ENCODE measurements at places on chromosomes 16 and 17.

DNA sequence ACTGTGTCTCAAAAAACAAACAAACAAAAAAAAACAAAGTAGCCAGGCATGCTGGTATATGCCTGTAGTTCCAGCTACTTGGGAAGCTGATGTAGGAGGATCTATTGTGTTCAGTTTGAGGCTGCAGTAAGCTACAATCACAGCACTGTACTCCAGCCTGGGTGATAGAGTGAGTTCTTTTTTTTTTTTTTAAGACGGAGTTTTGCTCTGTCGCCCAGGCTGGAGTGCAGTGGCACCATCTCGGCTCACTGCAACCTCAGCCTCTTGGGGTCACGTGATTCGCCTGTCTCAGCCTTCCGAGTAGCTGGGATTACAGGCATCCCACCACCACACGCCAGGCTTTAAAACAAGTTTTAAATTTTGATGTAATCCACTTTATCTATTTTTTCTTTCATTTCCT is 80.2 kb upstream of the STAC2 start:
- no peak for DNase-seq

- DNase-seq, result no peak
Measured at GRCh38 chr17:61284174-61284573, 115.5 kb upstream of the TBX2 start.

- DNase-seq, result no peak
Measured at GRCh38 chr16:49581630-49582298, 208.2 kb downstream of the C16orf78 start.

- no peak for DNase-seq
Measured at GRCh38 chr17:14299280-14300141, 1.4 kb upstream of the HS3ST3B1 start.

- DNase-seq, result no peak
Measured at GRCh38 chr16:67399218-67399733, 6.0 kb upstream of the TPPP3 start.

- no peak for DNase-seq
Measured at GRCh38 chr17:56148333-56148732, 4.9 kb upstream of the ANKFN1 start.

GRCh38 chr17:48549281-48549630 is 4.3 kb upstream of the HOXB2 start:
- DNase-seq, result no peak

- DNase-seq, result no peak
Measured at GRCh38 chr17:62621223-62621622, 6.2 kb upstream of the MRC2 start.

DNA sequence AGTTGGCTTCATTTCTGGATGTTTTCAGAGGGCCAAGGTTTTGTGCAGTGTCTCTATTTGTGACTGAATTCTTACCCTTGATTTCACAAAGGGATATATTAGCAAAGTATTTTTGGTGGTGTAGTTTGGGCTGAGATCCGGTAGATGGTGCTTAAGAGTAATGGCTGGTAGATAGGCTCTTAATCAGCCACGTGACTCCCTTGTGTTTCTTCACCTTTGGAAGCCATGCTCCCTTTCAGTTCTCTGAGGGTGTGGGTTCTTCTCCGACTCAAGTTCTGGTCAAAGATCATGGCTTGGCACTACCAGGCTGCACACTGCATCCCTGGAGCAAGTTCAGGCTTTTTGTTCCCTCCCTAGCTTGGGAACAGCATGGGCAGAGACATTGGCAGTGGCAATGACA is 887.3 kb downstream of the CDH8 start:
- no peak for DNase-seq

DNA sequence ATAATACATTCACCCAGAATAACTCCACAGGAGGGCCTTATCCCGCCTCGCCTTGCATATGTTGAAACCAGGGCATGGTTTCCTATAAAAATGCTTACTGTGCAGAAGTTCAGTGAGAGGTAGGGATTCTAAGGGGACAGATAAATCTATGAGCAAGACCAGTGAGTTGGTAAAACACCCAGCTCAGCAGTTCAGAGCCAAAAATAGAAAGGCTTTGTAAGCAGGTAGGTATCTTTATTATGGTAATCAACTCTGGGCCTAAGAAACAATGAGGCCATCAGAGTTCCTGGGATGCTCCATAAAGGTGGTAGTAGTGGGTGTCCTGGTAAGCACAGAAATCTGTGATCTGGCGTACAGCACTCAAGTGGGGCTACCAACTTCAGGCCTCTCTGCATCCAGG is 549.4 kb upstream of the CDH5 start:
- DNase-seq, result peak; percentile 32

- DNase-seq, result no peak
Measured at GRCh38 chr16:8816967-8817655, 19.5 kb downstream of the PMM2 start.

DNA sequence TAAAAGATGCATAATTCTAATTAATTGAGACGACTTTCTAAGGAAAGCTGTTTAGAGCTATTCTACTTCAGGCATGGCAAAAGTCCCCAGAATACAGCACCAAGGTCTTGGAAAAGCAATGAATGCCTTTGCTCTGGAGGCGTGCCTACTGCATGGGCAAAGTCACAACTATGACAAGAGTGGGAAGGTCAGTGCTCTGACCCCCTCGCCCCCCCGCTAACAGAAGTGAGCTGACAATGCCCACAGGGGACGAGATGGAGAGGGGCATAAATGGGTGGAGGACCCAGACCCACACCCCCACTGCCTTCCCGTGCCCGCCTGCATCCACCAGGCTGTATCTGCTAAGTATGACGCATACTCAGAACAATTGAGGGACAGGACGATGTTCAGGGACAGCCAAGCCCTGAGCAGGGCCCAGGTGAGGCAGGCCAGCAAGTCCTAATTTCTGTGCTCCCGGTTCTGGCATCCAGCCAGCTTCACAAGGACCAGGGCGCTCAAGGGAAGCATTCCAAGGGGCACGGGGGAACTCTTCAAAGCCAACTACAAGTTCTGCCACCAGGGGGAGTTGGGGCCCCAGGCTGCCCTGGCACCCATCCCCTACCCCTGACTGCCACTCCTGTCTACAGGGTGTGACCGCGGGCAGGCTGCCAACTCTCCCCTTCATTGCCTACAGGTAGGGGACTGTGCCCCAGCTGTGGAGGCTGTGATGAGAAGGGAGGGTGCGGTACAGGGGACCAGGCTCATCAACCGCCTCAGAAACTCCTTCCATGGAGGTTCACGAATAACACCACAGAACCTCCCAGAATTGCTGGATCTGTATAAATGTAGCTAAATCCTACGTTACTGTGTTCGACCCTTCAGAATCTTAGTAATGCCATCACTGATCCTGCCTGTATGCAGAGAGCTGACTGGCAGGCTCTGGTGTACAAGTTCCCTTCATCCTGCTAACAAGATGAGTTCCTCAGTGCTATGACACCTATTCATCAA is 20.8 kb downstream of the NPRL3 start:
- DNase-seq, result peak; percentile 56

DNA sequence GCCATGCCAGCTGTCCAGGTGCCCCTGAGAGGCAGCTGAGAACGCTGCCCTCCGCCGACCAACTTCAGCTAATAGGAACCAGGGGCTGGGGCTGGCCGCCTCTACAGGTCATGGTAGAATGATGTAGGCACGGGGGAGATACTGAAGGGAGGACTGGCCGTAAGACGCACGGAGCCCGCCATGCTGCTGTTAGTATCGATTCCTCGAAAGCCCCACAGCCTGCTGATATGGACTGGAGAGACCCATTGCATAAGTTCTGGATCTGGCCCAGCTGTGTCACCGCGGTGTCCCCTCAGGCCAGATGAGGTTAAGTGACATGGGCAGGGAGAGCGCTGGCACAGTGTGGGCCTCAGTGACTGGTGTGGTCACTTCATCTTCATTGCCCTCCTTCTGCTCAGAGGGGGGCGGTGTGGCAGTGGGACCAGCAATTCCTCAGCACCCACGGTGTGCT is 75.6 kb downstream of the AMFR start:
- no peak for DNase-seq

- no peak for DNase-seq
Measured at GRCh38 chr17:42894283-42895184, 6.1 kb upstream of the G6PC1 start.

DNA sequence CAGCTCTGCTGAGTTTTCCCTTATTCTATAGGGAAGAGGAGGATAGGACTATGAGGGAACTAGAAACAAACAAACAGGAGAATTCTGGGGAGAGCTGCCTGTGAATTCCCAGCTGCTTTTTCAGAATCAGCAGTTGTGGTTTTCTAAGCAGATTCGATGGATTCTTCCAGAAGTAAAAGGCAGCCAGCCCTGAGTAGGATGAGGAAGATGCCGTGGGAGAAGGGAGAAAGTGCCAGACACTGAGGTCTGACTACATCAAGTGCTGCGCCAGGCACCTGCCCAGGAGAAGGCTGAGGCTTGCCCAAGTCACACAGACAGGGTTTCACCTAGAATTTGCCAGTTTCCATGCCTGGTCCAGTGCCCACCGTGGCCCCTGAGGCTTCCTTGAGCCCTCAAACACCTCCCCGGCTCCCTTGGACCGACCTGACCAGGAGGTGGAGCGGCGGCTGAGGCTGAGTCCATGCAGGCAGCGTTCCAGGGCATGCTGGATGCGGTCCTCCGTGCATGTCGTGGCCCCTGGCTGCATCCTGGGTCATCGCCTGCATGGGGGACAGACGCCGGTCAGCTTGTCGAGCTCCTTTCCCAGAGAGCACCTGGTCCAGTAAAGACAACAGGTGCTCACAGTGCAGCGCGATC is 43.6 kb upstream of the PIK3R6 start:
- no peak for DNase-seq

GRCh38 chr16:16166949-16167348 is 56.3 kb downstream of the ABCC6 start:
- no peak for DNase-seq

GRCh38 chr16:88068476-88069396 is 117.5 kb downstream of the BANP start:
- DNase-seq, result no peak

DNA sequence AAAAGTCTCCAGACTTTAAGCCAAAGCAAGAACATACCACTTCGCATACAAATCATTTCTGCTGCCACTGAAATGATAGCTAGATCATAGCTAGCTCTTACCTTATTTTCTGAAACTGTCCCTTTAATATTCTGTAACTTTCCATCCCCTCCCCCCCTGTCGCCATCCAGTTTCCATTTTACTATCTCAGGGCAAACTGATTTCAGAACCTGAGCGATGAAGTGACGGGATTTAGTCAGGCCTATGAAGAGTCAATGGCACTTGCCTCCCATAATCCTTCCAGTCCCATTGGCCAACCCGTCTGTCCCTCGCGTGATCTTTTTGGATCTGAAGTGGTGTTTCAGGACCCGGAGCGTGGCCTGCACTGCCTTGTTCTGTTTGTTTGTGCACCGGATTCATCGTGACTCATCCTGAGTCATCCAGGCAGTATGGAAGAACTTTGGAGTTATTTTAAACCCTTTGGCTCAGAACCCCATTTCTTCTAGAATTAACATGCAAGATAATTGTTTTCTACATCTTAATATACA is 199.8 kb upstream of the CHMP6 start:
- DNase-seq, result no peak

GRCh38 chr17:80397686-80398085 is 17.3 kb upstream of the ENDOV start:
- no peak for DNase-seq

- DNase-seq, result no peak
Measured at GRCh38 chr16:4142268-4142667, 26.0 kb upstream of the ADCY9 start.

- no peak for DNase-seq
Measured at GRCh38 chr17:36697903-36698530, 96.6 kb downstream of the MRM1 start.

GRCh38 chr16:30187971-30188561 is 4.7 kb downstream of the CORO1A start:
- no peak for DNase-seq

GRCh38 chr17:55872374-55872773 is 121.5 kb downstream of the PCTP start:
- DNase-seq, result no peak

- no peak for DNase-seq
Measured at GRCh38 chr17:76432004-76432403, 20.9 kb downstream of the UBE2O start.

DNA sequence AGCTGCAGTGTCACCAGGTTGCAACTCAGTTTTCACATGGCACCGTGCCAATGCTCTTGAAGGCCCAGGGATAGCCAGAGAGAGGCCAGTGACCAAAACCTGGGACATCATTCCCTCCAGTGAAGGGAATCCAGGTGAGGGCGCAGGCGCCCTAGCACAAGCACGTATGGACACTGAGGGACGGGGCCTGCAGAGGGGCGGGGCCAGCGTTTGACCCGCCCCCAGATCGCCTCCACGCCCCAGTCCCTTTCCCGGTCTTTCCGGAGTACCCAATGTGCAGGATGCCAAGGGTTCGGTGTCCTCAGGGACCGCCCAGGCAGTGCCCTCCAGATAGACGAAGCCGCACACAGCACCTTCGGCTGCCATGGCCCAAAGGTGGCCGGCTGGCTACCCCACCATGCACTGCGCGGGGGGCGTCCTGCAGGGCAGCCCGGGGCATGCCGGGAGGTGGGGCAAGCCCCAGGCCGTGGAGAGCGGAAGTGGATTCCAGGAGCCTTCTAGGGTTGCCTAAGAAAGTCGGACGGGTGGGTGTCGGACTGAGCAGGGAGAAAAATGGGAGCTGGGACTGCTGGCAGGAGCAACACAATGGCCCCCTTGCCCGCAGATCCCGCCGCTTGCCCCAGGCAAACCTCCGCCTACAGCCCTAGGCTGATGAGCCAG is 4.6 kb downstream of the SLC12A4 start:
- DNase-seq, result no peak

DNA sequence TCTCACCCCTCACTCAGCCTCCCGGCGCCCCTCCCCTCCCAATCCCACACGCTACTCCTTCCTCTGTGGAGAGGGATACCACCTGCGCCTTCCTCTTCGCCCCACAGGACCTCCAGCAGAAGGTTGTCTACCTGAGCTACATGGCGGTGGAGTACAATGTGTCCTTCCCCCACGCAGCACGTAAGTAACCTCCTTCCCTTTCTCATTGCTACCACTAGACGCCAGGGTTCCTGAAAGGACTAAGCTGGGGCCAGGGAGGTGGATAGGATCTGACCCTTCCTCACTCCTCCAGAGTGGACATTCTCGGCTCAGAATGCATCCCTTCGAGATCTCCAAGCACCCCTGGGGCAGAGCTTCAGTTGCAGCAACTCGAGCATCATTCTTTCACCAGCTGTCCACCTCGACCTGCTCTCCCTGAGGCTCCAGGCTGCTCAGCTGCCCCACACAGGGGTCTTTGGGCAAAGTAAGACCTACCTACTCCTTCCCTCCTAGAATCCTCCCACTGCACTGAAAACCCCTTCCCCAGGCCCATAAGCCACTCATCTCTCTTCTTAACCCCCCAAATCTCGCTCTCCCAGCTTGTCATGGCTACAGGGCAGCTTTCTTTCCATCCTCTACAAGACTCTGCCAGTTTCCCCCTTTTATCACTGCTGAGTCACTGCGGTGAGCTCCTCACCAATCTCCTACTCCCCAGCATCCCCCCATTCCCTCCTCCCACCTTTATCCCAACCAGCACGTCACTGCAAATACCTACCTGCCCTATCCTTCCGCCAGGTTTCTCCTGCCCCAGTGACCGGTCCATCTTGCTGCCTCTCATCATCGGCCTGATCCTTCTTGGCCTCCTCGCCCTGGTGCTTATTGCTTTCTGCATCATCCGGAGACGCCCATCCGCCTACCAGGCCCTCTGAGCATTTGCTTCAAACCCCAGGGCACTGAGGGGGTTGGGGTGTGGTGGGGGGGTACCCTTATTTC is 1.5 kb downstream of the CD68 start:
- DNase-seq, result no peak
